ENCODE measurements at places on chromosomes 5 and 9.

DNA sequence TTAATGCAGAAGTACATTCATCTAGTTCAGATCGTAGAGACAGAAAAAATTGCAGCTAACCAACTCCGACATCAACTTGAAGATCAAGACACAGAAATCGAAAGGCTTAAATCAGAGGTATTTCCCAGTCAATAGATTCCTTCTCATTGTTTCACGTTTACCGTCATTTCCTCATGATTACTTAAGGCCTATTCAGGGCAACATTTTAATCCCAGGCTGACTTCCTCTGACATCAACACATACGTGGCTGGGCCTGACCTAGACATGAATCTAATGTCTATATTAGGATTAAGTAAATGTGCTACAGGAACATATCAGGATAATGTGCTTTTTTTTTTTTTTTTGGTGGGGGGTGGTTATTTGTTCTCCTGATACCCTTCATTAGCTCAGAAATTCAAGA, 107.9 kb downstream of the RASGRF2 start:
- DNase-seq: no peak

DNA sequence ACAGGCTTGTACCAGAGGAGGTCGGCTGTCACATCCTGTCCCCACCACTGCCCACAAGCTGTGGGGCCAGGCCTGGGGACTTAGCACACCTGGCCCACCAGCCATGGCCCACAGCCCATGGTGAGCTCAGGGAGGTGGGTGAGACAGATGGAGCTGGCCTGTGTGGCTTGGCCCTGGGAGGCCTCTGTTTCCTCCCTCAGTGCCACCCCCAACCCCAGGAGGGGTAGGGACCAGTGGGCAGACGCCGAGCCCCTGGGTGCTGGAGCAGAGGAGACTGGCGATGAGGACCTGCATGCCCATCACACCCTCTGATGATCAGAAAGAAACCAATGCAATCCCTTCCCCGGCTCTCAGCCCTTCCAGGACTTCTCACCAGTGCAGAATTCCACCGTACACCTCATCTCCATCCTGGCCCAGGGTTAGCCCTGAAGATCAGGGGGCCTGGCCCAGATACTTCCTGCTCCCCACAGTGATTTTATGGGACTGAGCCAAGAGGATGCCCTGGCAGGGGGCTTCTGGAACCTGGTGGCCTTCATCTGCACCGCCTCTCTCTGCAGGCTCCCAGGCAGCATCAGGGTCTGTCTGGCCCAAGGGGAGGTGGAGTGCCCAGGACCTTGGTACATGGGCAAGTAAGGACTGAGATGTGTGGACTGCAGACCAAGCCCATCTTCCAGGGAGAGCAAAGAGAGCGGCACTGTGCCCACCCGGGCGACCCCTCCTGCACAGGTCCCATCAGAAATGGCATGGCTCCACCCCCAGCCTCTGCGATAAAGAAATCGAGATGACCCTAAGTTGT, 16.9 kb upstream of the NKD2 start:
- DNase-seq: no peak

GRCh38 chr5:4581289-4581688, 558.8 kb upstream of the ADAMTS16 start:
- no peak for DNase-seq

- DNase-seq: no peak
Observed at GRCh38 chr5:147451193-147451592, 58.7 kb downstream of the DPYSL3 start.

DNA sequence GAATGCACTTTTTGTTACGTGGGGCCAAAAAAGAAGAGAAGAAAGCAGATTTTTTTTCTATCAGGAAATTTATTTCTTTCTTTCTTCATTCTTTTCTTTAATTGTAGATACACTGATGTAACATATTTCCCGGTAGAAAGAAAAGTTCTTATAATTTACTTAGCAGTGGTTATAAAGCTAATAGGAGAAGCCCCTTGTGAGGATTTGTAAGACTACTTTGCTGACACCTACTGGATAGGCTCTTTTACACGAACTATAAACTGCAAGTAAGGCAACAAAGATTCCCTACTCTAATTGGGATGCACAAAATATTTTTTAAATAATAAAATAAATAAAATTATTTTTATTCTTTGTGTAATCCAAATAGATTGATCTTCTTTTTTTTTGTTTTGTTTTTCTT, 284.4 kb downstream of the DNAH5 start:
- no peak for DNase-seq

GRCh38 chr5:57258052-57258451, 84.2 kb downstream of the GPBP1 start:
- no peak for DNase-seq

DNA sequence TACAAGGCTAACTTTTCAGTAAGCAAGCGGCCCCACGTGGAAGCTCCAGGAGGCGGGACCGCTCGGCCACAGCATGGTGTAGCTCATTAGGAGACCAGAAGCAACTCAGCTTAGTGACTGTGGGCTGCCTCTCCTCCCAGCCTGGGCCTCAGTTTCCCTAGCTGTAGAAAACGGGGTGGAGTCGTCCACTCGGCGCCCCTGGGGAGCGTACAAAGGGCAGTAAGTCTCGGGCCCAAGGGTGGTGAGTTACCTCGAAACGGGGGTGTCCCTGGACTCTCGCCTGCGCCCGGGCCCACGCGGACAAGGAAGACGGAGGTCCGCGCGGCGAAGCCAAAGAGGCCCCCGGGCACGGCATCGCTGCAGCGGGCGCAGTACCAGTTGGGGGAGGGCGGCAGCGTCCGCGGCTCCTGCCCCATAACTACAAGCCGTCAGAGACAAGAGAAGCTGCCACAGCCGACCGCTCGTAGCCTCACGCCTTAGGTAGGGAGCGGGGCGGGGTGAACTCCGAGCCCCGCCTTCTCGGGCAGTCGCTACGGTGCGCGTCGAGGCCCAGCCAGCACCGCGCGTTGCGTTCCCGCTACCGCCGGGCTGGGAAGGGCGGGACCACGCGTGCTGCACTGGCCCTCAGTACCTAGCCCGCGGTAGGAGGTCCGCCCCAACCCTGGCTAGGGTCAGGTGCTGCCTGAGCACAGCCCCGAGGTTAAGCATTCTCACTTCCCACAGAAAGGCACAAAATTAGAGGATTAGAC, at the start of gene GEMIN5:
Gene GEMIN5, minus strand, starts transcription at position 494 of the 749 bp plus-strand sequence. Its CDS starts 78 bp downstream, at position 416.
- peak; percentile 84 for DNase-seq

GRCh38 chr9:18268381-18268780, 205.6 kb upstream of the ADAMTSL1 start:
- no peak for DNase-seq

GRCh38 chr5:1881098-1881572, 1.6 kb downstream of the IRX4 start:
- no peak for DNase-seq

DNA sequence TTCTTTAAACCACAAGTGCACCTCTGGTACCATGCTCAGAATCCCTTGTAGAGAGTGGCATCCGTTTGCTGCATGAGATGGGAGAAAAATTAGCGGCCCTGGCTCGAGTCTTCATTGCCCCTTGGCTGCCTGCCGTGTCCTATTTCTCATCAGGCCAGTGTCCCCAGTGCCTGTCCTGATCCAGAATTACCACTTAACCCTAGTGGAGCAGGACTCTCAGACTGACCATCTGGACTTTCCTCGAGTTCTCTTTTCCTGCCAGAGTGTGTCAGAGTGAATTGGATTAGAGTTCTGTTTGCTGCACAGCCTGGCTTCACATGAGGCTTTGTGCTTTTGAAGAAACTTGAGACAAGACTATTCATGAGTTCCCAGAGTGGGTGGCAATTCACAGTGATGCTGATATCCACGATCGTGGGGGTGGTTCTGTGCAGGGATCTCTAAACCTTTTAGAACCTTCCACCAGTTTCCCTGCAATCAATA, 92.6 kb downstream of the C9orf152 start:
- peak; percentile 53 for DNase-seq

GRCh38 chr5:125961150-125961549, 462.1 kb upstream of the GRAMD2B start:
- no peak for DNase-seq

- no peak for DNase-seq
Observed at GRCh38 chr5:33841891-33842290, 49.9 kb downstream of the ADAMTS12 start.
